ENCODE measurements at places on chromosomes 6 and 20.

GRCh38 chr6:87182940-87183339 lies 27.6 kb downstream of the ZNF292 start:
- no peak for ATAC-seq

DNA sequence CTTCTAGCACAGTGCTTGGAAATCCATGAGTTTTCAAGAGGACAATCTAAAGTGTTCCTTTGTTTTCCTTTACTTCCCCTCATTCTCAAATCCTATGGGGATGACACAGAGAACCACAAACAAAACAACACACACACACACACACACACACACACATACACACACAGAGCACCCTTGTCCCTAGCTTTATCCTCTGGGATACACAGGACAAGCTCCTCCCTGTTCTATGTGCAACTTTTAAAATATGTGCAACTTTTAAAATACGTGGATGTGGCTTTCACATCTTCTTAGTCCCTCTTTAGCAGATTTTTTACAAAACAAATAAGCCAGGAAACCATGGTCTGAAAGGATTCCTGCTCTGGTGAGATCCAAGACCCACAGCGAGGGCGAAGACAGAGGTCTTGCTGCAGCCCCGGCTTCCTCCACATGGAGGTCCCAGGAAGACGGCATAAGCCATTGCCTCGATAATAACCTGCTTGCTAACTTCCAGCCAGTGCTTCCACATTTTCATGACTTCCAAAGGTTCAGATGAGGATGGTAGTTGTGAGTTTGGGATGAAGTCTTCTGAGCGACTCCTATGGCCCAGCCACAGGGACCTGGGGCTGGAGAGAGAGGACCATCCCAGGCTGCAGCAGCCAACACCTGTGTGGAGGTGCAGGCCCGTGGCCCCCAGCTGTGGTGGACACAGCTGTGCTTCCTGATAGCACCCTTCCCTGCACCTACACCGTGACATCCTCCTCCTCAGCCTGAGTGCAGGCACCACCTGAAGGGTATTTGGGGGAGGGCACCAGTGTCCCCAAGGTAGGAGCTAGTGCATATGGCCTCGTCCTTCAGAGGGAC lies 62.8 kb upstream of the CD93 start:
- ATAC-seq: no peak

DNA sequence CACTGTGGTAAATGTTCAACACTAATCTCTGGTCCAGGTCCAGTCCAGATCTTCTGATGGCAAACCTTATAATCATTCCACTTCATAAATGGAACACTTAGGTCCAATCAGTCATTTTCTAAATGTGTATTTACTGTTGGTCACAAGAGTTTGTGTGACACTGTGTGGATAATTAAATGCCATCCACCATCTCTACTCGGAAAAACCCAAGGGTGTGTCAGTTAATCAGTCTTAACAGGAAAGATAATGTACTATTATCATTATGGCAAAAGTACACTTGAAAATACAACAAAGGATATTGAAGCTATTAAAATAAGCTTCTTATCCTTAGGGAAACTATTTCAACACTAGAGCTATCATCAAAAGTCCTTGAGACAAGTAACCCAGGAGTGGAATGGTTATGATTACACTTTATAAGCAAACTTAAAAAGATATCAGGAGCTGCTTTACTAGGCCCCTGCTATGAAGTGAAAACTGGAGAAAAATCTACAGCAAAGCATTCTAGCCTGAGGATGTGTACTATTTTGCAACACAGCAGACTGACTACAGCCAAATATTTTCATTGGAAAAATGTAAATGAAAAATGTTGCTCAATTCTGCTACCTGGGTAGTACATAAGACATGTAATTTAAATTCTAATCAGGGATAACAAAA lies 227.9 kb downstream of the LAMA2 start:
- ATAC-seq: no peak

DNA sequence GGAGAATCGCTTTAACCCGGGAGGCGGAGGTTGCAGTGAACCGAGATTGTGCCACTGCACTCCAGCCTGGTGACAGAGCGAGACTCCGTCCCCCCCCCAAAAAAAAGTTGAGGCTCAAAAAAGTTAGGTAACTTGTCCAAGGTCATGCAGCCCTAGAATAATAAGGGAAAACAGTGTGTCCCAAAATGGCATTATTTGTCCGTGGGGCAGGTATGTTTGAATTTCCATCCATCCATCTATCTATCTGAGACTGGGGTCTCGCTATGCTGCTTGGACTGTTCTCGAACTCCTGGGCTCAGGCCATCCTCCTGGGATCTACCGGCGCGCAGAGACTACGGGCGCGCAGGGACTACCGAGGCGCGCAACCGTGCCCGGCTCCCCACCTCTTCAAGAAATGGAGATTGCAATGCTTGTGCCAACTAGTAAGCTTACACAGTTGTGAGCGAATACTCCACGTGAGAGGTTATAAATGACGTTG lies 374 bp upstream of the ABCC10 start:
- no peak for ATAC-seq

DNA sequence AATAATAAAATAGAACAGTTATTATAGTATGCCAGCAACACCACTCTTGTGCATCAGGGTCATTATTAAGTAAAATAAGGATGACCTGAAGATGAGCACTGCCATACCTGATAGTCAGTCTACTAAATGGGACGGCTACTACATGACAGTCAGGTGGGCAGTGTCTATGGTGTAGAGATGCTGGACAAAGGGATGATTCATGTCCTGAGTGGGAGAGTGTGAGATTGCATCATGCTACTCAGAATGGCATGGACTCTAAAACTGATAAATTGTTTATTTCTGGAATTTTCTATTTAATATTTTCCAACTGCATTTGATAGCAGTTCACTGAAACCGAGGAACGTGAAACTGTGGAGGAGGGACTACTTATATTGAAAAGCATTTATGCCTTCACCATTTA lies 38.8 kb downstream of the SNX9 start:
- ATAC-seq: peak; percentile 50

DNA sequence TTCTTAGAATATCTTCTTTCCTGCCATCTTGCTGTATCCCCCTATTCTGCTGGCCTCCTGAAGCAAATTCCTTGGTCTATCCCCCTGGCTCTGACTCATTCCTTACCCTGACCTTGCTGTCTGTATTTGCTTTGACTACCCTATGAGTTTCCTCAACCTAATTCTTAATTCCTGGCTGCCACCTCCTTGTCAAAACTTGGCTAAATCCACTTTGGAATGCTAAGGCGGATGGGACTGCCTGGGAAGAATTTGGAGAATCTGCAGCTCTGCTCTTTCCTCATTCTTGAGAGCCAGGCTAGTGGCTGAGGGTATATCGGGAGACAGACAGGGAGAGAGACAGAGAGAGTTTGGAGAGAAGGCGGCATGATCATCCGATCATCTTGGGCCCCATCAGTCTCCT lies 24.4 kb downstream of the CAP2 start:
- ATAC-seq: peak; percentile 59

- ATAC-seq: no peak
These were observed 211.4 kb downstream of the FOXC1 start for GRCh38 chr6:1821164-1821512.

DNA sequence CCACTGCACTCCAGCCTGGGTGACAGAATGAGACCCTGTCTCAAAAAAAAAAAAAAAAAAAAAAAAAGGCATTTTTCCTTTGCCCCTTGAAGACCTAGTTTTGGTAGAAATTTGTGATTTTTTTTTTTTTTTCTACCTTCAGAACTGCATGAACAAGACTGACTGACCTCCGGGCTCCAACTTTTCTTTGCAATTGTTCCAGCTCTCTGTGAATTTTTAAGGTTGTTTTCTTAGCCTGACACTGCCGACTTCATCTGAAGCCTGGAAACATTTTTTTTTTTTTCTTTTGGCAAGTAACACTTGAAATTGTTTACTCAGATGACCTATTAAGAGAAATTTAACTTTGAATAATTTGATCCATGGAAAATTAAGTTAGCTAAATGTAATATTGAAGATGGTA lies 73.0 kb downstream of the SLC24A3 start:
- no peak for ATAC-seq

GRCh38 chr6:166586424-166587156 lies at the start of gene RAMACL:
Gene RAMACL (minus strand): TSS chr6:166586678. CDS start chr6:166586477, 201 bp downstream.
- no peak for ATAC-seq

- peak; percentile 43 for ATAC-seq
These were observed 197.0 kb downstream of the UTRN start for GRCh38 chr6:144482142-144482541.

DNA sequence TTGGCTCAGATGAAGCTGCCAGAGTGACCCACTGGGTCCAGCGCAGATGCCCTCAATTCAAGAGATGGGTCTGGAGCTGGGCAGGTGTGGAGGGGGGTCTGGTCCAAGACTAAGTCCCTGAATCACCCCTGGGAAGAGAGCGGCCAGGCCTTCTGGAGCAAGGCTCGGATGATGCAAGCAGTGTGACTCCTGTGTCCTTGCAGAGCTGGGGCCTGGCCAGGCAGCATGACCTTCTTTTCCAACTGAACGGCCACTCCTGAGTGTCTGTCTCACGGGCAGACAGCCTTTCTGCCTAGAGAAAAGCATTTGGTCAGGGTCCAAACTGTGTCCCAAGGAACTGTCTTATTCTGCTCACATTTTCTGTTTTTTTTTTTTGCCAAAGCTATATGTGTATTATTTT lies 42.6 kb upstream of the FNDC1 start:
- ATAC-seq: no peak

GRCh38 chr6:18389479-18389878 lies 2.3 kb downstream of the RNF144B start:
- ATAC-seq: no peak

- ATAC-seq: no peak
These were observed 71.2 kb downstream of the CDS2 start for GRCh38 chr20:5197847-5198650.

- ATAC-seq: no peak
These were observed 9.1 kb upstream of the ADA start for GRCh38 chr20:44660581-44660980.

- ATAC-seq: no peak
These were observed 1581.8 kb downstream of the HACE1 start for GRCh38 chr6:103277936-103278335.

DNA sequence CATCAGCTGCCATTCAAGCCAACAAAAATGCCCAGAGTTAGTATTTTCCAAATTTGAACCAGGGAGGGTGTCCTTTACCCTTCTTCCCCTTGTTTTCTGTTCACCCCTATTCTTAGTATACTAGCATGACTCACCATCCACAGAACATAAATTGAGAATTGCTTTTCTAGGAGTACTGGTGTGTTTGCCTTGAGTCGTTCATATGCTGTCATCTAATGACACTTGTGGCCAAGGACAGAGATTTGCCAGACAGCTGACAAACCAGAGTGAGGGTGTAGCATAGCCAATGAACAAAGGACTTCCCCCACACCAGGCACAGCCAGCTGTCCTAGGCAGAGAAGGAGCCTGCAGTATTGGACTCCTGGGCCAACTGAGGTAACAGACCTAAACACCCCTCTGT lies 62.2 kb downstream of the FILIP1 start:
- peak; percentile 46 for ATAC-seq

DNA sequence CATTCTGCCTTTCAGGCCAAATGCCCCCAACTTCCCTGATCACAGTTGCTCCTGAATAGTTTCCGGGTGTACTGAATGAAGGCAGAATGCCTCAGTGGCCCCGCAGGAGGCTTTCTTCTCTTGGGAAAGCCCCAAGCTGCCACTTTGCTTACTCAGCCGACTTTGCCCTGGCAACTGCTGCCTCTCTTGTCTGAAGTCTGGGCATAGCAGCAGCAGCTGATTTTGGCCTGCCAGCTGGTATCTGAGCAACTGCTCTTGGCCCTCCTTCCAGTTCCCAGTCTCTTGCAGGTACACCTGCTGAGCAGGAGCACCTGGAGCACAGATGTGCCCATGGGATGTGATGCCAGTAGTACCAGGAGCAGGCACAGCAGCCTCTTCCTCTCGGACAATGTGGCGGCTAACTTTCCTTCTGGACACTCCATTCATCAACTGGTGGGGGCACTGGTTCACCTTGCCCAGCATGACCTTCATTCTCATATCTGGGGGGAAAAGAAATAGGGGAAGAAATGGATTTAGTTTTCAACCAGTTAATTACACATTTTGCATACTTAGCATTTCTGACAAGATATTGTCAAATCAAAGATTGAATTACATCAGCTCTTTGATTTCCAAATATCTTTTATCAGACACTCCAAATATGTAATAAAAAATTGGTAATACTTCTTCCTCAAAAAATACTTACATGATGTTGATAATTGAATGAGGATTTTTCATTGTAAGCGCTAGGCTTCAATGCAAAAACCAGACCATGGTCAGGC lies 468.2 kb downstream of the PKHD1 start:
- ATAC-seq: no peak
